ENCODE measurements at places on chromosomes 2 and 18. TPM values are rescaled to one million over a fixed set of nuclear protein-coding genes. Genes with fewer than 3 reads are reported as not detected.

GRCh38 chr2:201579536-201579935 lies 63.8 kb downstream of the TMEM237 start:
- DNase-seq: no peak

GRCh38 chr2:218406209-218406948 lies 6.7 kb downstream of the CTDSP1 start:
- DNase-seq: peak; percentile 79

The LYPD6B gene
- total RNA-seq: 0.15 TPM

DNA sequence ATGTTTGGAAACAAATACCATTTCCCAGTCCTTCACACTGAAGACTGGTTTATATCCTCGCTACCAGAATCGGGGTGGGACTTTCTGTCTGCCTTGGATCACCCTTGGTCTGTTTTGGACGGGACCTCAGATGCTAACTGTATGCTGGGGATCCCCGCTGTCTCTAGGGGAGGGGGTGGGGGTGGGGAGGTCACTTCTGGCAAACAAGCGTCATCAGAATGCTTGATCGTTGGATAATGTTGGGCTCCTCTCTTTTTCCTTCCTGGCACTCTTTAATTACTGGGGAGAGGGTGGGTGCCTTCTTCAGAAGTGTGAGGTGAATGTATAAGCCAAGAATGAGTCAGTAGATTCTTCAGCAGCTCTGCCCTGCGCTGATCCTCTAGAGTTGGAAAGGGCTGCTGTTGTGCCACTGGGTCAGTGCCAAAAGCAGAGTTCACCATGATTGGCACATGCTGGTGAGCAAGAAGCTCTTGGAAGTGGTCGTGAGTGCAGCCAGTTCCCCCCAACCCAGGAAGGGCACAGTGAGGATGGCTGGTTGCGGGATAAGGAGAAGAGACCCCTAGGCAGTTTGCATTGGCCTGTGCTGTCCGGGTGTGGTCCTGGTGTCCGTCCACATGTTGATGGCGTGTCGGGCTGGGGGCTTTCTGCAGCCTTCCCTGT lies 32.2 kb downstream of the DGKD start:
- peak; percentile 71 for DNase-seq

The MOGAT1 gene
- total RNA-seq: not detected

DNA sequence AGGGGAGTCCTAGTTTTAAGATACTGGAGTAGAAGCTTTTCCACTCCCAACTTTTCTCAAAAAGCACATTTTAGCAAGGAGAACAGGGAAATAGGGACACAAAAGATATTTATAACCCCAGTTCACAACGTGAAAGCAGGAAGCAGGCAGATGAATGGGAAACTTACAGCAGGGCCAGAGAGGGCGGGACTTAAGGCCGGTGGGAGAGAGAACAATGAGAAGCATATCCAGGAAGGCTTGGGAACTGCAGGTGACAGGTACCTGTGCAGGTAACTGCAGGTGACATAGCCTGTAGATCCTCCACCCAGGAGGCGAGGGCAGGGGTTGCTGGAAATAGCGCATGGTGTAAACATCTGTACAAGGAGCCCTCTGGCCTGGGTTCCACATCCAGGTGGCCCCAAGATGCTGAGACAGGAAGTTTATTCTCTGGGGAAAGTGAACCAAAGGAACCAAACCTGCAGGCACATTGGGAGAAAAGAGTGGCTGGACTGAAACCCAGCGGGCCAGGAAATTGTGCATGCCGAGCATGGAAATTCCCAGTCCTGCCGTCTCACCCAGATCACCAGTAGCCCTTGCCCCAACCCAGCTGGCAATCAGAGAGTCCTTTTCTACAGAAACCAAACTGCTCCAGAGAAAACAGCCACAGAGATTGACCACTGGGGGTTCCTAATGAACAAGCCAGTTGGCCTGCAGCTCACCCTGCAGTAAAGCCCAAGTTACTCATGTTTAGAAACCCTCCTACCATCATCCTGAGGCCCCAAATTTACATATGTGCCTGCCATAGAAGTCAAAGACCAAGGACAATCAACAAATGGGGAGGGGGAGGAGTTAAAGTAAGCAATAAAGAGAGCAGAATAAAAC lies 24.3 kb upstream of the COL6A3 start:
- peak; percentile 38 for DNase-seq

DNA sequence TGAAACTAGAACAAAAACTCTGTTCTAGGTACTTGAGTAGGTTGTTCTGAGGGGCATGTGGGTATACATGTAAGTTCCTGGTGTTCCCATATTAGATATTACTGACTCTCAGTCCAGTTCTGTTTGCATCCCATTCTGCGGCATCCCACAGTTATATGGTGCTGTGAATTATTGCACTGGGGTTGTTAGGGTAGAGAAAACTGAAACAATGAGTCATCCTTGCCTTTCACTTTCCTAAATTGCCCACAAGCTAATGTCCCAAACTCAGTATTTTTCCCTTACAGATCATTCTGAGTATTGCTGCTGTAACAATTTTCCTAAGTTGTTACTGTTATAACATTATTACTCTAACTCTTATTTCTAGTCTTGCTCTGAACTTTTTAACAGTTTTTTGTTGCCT lies 3.0 kb downstream of the WDR75 start:
- peak; percentile 37 for DNase-seq

The CCT4 gene
- 249 TPM for total RNA-seq

GRCh38 chr2:236503583-236503982 lies 66.0 kb upstream of the ACKR3 start:
- no peak for DNase-seq

The MRO gene
- total RNA-seq: not detected

GRCh38 chr2:41580806-41581205 lies 467.0 kb upstream of the PKDCC start:
- no peak for DNase-seq

DNA sequence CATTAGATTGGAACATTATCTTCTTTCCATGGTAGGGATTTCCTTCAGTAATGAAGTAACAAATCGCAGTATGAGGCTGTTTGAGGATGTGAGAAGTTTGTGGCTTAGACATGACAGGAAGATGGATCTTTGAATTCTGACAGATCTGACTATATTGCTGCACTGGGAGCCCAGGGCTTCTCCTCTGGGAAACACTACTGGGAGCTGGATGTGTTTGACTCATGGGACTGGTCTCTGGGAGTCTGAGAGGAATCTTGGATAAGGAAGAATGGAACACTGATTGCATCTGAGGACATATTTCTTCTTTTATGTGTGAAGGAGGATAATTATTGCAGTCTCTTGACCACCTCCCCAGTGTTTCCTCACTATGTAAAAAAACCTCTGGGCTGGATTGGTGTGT lies 77.2 kb upstream of the ST6GAL2 start:
- no peak for DNase-seq

The C1GALT1C1L gene
- total RNA-seq: 2.5 TPM

DNA sequence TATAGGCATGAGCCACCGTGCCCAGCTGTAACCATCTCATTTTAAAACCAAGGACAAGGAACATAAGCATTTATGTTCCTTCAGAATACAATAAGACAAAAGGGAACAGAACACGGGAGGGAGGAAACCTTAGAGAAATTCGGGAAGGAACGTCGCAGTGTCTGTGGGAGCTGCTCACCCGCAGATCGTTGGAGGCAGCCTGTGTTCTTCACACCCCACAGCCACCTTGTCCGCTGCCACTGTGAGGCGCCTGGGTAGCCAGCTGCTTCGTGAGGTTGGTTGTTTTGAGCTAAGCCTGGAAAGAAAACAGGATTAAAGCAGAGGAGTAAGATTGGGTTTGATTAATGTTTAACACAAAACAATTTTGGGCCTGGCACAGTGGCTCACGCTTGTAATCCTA lies 250.0 kb downstream of the FHOD3 start:
- DNase-seq: peak; percentile 13

DNA sequence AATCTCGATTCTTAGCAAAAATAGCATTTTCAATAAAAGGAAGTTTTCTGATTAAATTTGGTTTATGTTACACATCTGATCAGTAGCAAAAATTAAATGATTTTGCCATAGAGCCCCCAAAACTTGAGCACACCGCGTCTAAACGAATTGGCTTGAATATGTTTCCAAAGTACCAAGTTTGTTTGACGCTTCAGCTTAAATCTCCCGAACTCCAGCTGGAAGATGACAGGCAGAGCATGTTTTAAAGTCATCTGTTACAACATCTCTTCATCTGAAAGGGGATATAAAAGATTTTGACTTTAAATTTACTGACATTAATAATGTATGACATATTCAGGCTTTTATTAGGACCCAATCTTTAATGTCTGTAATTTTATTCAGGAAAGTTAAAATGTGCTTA lies 129.8 kb downstream of the NCK2 start:
- DNase-seq: no peak

- peak; percentile 21 for DNase-seq
Measured at GRCh38 chr2:216740557-216741222, 45.3 kb upstream of the IGFBP5 start.

DNA sequence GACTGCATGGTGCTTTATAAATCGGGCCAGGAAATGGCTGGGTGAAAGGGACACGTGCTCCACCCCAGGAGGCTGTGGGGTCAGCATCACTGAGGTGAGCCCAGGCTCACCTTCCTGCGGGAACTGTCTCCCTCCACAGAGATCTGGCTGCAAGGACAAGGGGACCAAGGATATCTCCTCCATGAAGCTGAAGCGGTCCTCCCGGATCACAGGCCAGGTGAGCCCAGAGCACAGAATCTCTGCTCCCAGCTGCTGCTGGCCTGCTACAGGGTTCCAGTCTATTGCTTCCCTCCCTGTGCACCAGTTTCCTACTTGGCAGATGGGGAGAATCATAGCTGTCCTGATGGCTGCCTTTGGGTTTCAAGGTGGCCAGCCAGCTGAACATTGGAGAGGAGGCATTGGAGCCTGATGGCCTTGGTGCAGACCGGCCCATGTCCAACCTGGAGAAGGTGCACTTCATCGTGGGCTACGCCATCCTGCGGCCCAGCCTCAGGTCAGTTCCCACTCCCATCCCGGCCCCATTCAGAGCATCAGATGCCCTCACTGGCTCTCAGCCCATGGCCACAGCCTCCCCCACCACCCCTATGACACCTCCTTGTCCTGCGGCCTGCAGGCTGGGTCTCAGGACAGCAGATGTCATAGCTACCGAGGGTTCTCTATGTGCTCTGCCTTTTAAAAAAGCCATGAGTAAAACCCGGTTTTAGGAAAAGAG lies 33.7 kb upstream of the GPR17 start:
- no peak for DNase-seq

- no peak for DNase-seq
Measured at GRCh38 chr2:71156573-71156972, 26.1 kb downstream of the MPHOSPH10 start.

DNA sequence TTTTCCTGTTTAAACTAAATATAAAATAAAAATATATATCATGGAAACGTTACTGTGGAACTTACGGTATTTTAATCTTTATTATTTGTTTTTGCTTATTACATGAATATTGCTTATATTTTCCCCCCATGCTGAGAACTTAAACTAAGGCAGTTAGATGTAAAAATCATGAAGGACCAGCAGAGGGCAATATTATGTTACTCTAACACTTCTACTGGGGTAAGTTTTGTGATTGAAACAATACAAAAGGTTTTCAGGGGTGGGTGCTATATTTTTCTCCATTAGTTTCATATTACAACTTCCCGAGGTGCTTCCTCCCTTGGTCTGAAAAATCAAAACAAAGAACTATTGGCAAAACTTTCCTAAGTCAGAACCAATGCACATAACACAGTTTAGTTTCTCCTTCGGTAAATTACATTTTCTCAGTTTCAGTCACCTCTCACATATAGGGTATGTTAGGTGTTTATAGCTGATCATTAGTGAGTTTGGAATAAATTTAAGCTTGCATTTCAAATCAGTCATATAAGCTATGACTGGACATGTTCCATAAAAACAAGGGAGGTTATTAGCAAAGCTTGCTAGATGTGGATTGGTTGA lies 54.8 kb downstream of the ZNF407 start:
- peak; percentile 49 for DNase-seq

- peak; percentile 97 for DNase-seq
Measured at GRCh38 chr2:107808959-107809358, 17.7 kb upstream of the RGPD4 start.

The LAMA3 gene
- total RNA-seq: 70.9 TPM

- no peak for DNase-seq
Measured at GRCh38 chr2:119216994-119217393, 6.6 kb upstream of the STEAP3 start.

The SERPINB10 gene
- total RNA-seq: not detected

DNA sequence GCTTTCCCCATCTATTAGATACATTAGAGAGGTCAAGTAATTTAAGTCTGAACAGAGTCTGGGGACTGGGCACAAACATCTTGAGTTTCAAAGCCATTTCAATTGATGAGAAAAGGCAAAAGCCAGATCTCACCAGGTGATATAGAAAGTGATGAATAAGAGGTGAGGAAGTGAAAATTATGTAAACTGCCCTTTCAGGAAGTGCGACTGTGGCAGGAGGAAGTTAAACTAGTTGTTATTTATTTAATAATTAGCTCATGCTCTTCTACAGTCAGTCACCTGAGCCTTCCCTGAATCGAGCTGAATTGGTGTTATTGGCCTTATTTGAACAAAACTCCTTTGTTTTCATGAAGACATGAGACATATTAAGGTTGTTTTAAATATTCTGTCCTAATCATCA lies 115.1 kb downstream of the CDH20 start:
- peak; percentile 25 for DNase-seq

GRCh38 chr2:109368798-109369197 lies 239.8 kb downstream of the SH3RF3 start:
- no peak for DNase-seq

- no peak for DNase-seq
Measured at GRCh38 chr2:55419233-55419678, 400 bp downstream of the CCDC88A start.

DNA sequence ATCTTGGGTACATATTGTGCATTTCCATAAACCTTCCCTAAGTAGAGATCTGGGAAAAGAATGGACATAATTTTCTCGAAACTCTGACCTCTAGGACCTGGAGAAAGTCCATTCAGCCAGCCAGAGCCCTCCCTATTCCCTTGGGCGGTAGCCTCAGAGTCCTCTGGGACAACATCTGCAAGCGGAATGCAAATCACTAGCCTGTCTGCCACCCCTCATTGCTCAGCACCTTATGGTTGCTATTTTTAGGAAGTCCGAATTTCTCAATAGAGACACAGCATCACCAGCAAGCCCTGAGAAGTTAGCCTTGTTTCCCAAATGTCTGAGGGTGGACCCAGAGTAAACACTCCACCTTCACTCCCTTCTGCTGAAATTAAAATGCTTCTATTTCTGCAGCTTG lies 17.6 kb upstream of the CD28 start:
- peak; percentile 27 for DNase-seq

The RAD51AP2 gene
- under 0.01 TPM for total RNA-seq

DNA sequence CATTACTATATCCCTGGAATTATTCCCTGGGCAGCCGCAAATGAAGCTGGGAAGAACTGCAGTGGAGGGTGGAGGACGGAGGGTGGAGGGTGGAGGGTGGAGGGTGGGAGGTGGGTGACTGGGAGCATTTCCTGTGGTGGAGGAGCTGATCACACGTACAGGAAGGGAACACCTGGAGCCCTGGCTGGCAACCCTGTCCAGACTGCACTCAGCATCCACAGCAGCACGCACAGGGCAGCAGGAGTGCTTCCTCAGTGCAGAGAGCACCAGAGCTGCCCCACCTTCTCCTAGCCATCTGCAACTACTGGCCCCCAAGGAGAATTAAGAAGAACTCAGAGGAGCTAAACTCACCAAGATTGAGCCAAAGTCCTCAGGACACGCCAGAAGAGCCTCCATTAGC lies 249.9 kb downstream of the EIPR1 start:
- no peak for DNase-seq

- no peak for DNase-seq
Measured at GRCh38 chr2:217803653-217803960, 199.2 kb downstream of the TNS1 start.

- no peak for DNase-seq
Measured at GRCh38 chr2:44999540-44999939, 9.7 kb downstream of the SIX2 start.

Data from renal cortical epithelial cell (primary cell).